Naive thymus-derived CD4-positive, alpha-beta T cell (primary cell): ENCODE measurements at places on chromosomes 13 and 19.

DNA sequence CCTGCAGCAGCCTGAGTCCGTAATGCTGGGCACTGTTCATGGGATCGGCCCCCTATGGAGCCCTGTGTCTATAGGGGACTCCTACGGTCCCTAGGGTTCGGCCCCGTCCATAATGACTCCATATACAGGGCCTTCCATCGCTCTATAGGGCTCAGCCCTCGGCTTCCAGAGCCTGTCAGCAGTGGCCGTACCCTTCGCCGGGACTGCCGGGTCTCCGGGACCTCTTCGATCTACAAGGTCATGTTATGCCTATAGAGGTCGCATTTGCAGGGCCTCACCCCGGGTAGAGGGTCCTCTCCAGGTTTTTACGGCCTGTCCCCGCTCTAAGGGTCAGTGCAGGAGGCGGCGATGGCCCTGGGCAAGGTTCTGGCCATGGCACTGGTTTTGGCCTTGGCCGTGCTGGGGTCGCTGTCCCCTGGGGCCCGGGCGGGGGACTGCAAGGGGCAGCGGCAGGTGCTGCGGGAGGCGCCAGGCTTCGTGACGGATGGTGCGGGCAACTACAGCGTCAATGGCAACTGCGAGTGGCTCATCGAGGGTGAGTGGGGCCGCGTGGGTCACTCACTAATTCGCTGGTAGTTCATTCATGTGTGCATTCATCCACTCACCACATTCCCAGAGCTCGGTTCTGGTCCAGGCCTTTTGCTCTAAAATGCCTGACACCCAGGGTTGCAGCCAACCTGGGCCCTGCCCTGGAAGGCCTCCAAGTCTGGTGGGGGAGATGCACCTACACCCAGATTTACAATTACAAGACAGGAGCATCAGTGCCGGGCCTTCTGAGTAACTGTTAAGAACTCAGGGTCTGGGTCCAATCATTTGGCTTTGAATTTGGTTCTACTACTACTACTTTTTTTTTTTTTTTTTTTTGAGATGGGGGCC is 699 bp downstream of the MEGF8 start:
- peak overlapping the region; percentile 84 for H3K27ac ChIP-seq
- DNase-seq: no peak
- peaks cover 7% of the 10 kb centered on the region for H3K4me1 ChIP-seq
- no peaks in the 10 kb centered on the region for H3K36me3 ChIP-seq

- H3K27ac ChIP-seq: no peak overlapping the region
- H3K36me3 ChIP-seq: no peaks in the 10 kb centered on the region
- no peak for DNase-seq
- H3K4me3 ChIP-seq: no peak overlapping the region
- no peaks in the 10 kb centered on the region for H3K27me3 ChIP-seq
- no peaks in the 10 kb centered on the region for H3K4me1 ChIP-seq
Measured at GRCh38 chr13:64311112-64311511, 2895.5 kb upstream of the PCDH20 start.

DNA sequence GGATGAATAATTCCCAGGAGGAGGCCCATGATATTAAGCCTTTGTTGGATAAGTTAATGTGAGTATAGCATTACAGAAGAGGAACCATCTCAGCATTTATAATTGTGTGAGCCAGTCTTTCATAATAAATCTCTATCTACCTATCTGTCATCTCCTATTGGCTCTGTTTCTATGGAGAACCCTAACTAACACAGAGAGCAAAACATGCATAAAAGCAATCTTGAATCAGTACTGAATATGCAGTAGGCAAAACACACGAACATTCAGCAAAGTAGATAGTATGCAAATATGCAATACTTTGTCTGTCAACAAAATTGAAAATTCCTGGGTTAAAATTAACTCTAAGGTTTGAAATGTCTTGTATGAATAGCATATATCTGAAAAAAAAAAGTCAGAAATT is 966.3 kb downstream of the DIAPH3 start:
- no peaks in the 10 kb centered on the region for H3K36me3 ChIP-seq
- H3K4me3 ChIP-seq: no peak overlapping the region
- H3K27me3 ChIP-seq: no peaks in the 10 kb centered on the region
- no peak for DNase-seq
- H3K4me1 ChIP-seq: no peaks in the 10 kb centered on the region

DNA sequence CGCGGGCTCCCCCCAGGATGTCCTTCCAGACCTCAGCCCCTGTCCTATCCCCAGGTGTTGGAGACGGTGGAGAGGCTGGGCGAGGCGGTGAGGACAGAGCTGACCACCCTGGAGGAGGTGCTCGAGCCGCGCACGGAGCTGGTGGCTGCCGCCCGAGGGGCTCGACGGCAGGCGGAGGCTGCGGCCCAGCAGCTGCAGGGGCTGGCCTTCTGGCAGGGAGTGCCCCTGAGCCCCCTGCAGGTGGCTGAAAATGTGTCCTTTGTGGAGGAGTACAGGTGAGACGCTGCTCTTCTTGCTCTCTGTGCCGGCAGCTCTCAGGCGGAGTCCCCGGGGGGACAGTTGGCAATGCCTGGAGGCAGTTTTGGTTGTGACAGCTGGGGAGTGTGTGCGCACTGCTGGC is 6.9 kb downstream of the TTYH1 start:
- H3K27ac ChIP-seq: no peak overlapping the region
- peaks cover 11% of the 10 kb centered on the region for H3K4me1 ChIP-seq
- no peaks in the 10 kb centered on the region for H3K36me3 ChIP-seq
- H3K27me3 ChIP-seq: no peaks in the 10 kb centered on the region
- H3K4me3 ChIP-seq: no peak overlapping the region

- H3K27me3 ChIP-seq: no peaks in the 10 kb centered on the region
- DNase-seq: peak; percentile 43
- H3K4me1 ChIP-seq: peaks cover 3% of the 10 kb centered on the region
Measured at GRCh38 chr19:47013041-47013517, 6.6 kb upstream of the NPAS1 start.

GRCh38 chr19:12777217-12778016 is 2.1 kb upstream of the HOOK2 start:
- H3K27ac ChIP-seq: peak overlapping the region; percentile 94
- no peaks in the 10 kb centered on the region for H3K36me3 ChIP-seq
- peak overlapping the region; percentile 76 for H3K4me3 ChIP-seq
- peak; percentile 78 for DNase-seq

DNA sequence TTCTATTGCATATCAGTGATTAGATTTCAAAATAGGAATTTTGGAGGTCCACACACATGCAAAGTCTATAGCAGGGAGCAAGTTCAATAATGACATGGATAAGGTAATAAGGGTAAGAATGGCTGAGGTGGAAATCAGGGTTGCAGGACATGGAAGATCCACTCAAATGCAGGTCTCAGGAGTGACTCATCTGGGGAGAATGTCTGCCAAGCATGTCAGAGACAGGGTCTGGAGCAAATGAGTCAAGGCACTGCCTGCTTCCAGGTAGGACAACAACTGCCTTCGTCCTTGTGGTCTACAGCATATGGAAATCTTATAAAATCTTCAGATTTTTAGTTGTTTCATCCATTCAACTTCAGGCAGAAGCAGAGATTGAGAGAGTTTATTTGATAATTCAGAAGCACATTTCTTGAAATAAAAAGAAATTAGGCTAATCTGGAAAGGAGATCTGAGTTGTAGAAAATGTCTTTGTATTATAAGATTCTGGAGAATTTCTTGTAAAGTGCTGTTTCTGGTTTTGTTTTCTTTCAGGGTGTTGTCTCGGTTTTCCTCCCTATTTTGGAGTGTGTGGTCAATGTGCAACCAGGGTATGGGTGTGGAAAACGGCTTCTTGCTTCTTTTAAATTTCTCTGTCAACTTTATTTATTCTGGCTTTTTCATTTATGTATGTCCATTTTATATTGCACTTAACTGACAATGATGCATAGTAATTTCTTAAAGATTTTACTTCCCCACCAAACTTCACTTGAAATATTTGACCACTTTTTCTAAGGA is 748.8 kb downstream of the LIG4 start:
- H3K4me1 ChIP-seq: no peaks in the 10 kb centered on the region
- H3K36me3 ChIP-seq: no peaks in the 10 kb centered on the region
- H3K27ac ChIP-seq: no peak overlapping the region
- DNase-seq: no peak
- no peaks in the 10 kb centered on the region for H3K27me3 ChIP-seq

- H3K36me3 ChIP-seq: no peaks in the 10 kb centered on the region
- DNase-seq: no peak
- no peak overlapping the region for H3K4me3 ChIP-seq
- no peaks in the 10 kb centered on the region for H3K4me1 ChIP-seq
Measured at GRCh38 chr19:47794526-47794925, 9.8 kb downstream of the TPRX1 start.

DNA sequence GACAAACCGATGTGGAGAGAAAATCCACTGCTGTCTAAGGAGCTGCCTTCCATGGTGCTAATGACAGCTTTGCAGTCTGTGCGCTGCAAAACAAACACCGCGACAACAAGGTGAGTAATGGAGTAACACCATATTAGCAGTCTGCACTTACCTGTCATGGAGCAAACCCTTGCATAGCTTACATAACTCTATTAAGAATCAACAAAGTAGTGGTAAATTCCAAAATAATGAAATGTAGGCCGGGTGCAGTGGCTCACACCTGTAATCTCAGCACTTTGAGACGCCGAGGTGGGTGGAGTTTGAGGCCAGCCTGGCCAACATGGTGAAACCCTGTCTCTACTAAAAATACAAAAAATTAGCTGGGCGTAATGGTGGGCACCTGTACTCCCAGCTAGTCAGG is 56.2 kb downstream of the PARP4 start:
- H3K4me1 ChIP-seq: no peaks in the 10 kb centered on the region
- no peak overlapping the region for H3K27ac ChIP-seq
- no peak overlapping the region for H3K4me3 ChIP-seq
- peaks cover 15% of the 10 kb centered on the region for H3K36me3 ChIP-seq
- no peaks in the 10 kb centered on the region for H3K27me3 ChIP-seq

DNA sequence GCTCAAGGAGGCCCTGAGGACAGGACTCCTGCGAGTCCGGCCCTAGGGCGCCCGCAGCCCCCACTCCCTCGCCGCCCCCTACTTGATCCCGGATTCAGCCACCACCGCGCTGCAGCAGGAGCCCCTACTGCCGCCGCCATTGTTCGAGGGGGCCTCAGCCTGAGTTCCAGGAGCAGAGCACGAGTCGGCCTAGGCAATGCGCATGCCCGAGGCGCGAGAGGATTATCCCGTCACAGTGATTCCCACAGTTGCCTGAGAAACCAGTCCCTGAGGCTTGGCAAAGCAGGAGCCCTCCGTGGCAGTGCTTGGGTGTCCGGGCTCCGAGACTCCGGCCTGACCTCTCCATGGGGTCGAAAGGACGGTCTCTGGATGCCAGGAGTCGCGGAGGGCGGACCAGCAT is 68.4 kb upstream of the ZNF420 start:
- no peaks in the 10 kb centered on the region for H3K4me1 ChIP-seq
- no peak for DNase-seq
- no peak overlapping the region for H3K4me3 ChIP-seq
- no peaks in the 10 kb centered on the region for H3K36me3 ChIP-seq
- no peaks in the 10 kb centered on the region for H3K27me3 ChIP-seq

GRCh38 chr13:31543190-31543589 is 196.1 kb upstream of the RXFP2 start:
- DNase-seq: no peak
- H3K36me3 ChIP-seq: no peaks in the 10 kb centered on the region
- H3K27me3 ChIP-seq: no peaks in the 10 kb centered on the region

DNA sequence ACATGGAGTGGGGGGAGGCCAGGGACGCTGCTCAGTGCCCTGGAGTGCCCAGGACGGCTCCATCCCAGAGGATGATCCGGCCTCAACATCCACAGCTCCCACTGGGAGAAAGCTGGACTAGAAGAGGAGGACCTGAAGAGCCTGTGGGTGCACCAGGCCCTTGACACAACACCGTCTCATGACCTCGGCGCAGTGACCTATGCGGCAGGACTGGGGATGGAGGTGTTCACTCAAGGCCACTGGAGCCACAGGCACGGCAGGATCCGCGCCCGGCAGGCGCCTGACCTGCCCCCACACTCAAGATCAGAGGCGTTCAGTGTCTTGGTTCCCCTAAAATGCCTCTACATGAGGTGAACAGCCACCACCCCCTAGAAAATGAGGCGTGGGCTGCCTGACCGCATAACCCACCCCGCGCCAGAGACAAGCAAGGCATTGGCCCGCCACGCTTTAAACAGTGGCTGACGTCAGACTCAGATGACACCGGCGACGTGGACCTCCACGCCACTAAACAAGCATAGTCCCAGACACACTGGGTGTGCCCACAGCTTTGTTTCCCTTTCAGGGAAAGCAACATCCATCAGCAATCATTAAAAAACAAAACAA is 8.0 kb downstream of the SGTA start:
- no peak for DNase-seq
- H3K36me3 ChIP-seq: peaks cover 9% of the 10 kb centered on the region
- peaks cover 14% of the 10 kb centered on the region for H3K4me1 ChIP-seq
- H3K4me3 ChIP-seq: peak overlapping the region; percentile 25
- no peaks in the 10 kb centered on the region for H3K27me3 ChIP-seq
- H3K27ac ChIP-seq: peak overlapping the region; percentile 80

- H3K4me3 ChIP-seq: no peak overlapping the region
- no peak for DNase-seq
- no peaks in the 10 kb centered on the region for H3K27me3 ChIP-seq
- H3K4me1 ChIP-seq: peaks cover 3% of the 10 kb centered on the region
- H3K27ac ChIP-seq: no peak overlapping the region
Measured at GRCh38 chr13:30567072-30567471, 50.6 kb upstream of the USPL1 start.
